ENCODE measurements at places on chromosomes 3 and 15.

DNA sequence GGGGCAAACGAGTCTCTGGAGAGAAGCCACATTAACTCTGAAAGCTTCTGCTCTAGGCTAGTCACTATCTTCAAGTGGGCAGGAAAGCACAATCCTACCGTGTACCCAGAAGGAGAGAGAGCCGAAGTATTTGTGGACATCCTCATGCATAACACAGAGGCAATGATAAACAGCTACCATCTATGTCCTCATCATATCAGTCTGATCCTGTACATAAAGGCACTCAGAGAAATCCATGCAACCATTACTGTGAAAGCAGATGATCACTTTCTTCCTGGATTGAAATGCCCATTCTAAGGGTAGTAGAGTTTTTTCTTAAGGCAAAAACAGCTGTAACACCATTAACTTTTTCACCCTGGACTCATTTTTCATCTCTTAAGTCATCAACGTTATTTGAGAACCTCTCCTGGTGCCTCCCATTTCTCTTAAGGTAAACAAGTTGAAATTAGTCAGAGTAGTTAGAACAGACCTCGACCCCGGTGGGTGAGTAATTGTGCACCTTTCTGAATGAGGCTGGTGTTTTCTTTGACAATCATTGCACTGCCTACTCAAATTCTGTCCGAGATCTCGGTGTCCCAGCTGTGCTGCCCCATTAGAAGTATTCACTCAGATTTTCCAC is 327.4 kb downstream of the SHQ1 start:
- DNase-seq, result no peak

GRCh38 chr3:130851277-130851676 is 42.6 kb upstream of the ATP2C1 start:
- DNase-seq, result no peak

GRCh38 chr3:107581230-107581629 is 58.5 kb downstream of the BBX start:
- DNase-seq, result no peak

DNA sequence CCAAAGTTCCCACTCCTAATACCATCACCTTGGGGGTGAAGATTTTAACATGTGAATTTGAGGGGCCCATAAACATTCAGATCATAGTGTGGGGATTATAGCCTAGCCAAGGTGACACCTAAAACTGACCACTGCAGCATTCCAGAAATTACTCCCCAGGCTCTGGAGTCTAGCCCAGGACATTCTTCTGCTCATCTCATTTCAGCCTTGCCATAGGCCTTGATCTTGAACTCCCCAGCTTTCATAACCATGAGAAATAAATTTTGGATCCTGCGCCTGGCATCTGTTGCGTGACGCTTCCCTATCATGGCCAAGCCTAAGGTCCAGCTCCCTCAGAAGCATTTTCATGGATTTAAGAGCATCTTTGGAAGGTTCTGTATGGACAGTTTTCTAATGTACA is 502.9 kb upstream of the THBS1 start:
- no peak for DNase-seq

DNA sequence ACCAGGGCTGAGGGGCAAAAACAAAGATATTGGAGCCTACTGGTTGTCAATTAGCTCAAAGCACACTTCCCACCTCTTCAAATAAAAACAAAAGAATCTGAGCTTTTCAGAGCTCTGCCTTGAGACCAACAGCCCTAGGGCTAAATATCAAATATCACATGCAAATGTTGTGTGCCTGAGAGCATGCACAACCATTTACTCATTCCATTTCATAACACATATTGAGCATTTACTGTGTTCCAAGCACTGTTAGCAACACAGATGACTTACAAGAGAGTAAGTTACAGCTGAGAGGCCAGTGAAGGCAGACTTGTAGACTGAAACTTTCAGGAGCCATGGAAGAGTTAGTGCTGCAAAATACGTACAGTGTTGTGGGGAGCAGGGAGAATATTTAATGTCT is 222.4 kb downstream of the CPNE4 start:
- no peak for DNase-seq

GRCh38 chr3:169865176-169865767 is 4.5 kb downstream of the LRRC31 start:
- no peak for DNase-seq

DNA sequence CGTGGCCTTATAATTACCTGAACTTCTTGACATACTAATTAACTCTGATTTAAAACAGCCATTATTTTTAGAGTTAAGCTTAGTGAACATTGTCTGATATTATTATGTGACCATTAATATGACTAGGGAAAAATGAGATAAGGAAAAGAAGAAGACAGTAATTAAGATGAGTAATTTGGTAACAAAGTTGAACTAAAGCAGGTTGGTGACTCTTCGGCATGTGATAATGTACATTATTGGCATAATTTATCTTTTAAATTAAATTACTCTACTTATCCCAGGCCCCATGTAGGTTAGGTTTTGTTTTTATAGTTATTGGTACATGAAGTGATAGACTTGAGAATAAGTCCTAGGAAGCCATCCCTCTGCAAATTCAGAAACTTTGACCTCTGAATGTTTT is 249.7 kb upstream of the CFAP20DC start:
- DNase-seq, result no peak
